ENCODE measurements at places on chromosomes 6 and 20.

- DNase-seq, result no peak
Observed at GRCh38 chr20:63502671-63503172, 3.8 kb upstream of the EEF1A2 start.

DNA sequence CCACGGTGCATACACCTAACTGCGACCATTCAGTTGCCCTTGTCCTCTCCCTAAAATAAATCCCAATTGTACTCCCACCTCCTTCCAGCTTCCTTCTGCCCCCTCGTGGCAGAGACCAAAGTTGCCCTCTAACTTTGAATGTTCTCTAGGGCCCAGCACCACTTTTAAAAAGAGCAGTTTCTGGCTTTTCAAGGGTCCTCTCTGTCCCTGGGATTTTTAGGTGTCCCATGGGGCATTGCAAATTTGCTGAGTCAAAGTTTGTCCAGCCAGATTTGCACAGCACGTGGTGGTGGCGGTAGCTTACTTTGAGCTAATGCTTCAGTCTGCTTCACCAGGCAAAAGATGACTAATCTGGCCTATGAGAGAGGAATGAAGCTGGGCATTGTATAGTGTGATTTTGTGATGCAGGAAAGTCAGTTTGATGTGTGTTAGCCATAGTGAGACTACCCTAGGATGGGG lies 100.2 kb downstream of the PERP start:
- no peak for DNase-seq

GRCh38 chr6:25103603-25104002 lies 167.8 kb upstream of the RIPOR2 start:
- DNase-seq, result no peak

- DNase-seq, result no peak
Observed at GRCh38 chr20:7196481-7196880, 429.0 kb downstream of the BMP2 start.

GRCh38 chr6:160029525-160029924 lies 60.6 kb downstream of the IGF2R start:
- DNase-seq, result no peak

DNA sequence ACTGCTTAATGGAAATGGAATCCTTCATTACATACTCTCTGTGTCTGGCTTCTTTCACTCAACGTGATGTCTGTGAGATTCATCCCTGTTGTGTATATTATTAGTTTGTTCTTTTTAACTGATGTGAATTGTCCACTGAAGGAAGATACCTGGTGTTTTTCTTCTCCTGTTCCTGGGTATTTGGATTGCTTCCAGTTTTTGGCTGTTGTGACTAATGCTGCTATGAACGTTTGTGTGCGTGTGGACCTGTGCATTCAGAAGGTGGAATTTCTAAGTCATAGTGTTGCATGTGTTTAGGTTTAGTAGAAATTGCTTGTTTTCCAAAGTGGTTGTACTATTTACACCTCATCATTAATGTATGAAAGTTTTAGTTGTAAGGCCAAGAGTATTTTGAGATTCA lies 3.8 kb downstream of the TULP4 start:
- no peak for DNase-seq

DNA sequence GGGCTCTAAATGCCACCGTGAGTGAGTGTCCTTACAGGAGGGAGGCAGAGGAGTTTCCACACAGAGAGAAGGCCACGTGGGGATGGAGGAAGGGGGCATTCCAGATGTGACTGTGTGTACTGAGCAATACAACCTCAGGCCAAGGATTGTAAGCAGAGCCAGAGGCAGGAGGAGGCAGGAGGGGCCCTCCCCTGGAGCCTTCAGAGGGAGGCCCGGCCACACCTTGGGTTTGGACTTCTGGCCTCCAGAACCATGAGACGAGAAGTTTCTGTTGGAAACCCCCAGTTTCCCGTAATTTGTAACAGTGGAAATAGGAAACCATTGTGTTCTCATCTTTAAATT lies 9.3 kb upstream of the KIF25 start:
- DNase-seq, result no peak

GRCh38 chr6:5423251-5423650 lies 161.9 kb downstream of the FARS2 start:
- DNase-seq, result no peak

GRCh38 chr6:107532706-107533105 lies 42.8 kb downstream of the SOBP start:
- DNase-seq, result no peak

DNA sequence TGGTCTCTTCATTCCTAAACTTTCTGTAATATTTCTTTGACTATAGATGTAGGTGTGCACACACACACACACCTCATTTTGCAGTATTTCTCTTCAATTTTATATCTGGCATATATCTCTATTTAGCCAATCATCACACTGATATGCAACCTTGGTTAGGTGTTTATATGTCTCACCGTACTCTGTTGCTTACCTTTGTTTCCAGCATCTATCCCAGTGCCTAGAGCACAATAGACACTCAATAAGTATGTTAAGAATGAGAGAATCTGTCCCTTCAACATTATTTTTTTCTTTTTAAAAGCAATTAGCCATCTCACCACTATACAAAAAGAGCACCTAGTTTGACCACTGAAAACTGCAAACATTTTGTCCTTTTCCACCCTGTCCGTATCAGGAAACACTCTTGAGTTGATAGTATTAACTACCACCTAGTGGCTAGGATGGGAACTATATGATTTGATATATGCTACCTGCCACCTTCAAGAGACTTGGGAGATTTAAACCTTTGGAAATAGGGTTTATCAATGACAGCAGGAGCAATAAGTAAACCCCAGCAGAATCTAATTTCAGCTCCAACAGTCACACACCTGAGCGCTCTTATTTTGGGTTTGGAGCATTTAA lies 48.7 kb upstream of the RSPO3 start:
- no peak for DNase-seq

GRCh38 chr6:48243071-48243470 lies 132.1 kb upstream of the PTCHD4 start:
- DNase-seq, result no peak

DNA sequence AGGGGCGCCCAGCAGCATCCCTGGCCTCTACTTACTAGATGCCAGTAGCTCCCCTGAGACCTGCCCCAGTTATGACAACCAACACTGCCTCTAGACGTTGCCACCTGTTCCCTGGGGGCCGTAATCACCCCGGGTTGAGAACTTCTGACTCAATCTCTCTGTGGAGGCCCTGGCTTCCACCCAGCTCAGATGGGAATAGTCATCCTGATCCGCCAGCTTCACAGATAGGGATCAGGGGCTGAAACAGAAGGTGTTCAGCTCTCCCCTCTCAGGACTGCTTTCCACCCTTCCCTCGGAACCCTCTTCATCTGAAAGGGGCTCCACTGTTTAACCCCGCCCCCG lies 3.3 kb downstream of the CAPN11 start:
- DNase-seq, result no peak

GRCh38 chr20:46709459-46710152 lies at the start of gene SLC2A10:
Gene SLC2A10 (plus strand): TSS chr20:46709649. CDS start chr20:46709737, 88 bp downstream.
- DNase-seq, result peak; percentile 65

DNA sequence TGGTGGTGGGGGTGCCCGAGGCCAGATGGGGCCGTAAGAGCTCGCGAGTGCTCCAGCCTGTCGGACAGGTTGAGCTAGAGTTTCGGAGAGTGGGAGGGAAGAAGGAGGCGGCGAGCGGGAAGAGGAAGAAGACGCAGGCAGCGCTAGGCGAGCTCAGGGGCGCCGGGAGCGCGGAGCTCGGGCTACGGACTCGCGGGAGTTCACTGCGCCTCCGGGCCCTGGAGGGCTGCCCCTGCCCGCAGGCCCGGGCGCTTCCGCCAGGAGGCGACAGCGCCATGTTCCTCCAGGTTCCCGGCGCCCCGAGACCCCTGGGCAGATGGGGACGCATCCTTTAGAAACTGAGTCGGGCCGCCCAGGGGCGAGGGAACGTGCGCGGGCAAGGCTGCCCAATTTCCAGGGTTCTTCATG lies 984 bp downstream of the TFAP2C start:
- peak; percentile 69 for DNase-seq

- no peak for DNase-seq
Observed at GRCh38 chr6:14321992-14322772, 204.6 kb downstream of the CD83 start.

DNA sequence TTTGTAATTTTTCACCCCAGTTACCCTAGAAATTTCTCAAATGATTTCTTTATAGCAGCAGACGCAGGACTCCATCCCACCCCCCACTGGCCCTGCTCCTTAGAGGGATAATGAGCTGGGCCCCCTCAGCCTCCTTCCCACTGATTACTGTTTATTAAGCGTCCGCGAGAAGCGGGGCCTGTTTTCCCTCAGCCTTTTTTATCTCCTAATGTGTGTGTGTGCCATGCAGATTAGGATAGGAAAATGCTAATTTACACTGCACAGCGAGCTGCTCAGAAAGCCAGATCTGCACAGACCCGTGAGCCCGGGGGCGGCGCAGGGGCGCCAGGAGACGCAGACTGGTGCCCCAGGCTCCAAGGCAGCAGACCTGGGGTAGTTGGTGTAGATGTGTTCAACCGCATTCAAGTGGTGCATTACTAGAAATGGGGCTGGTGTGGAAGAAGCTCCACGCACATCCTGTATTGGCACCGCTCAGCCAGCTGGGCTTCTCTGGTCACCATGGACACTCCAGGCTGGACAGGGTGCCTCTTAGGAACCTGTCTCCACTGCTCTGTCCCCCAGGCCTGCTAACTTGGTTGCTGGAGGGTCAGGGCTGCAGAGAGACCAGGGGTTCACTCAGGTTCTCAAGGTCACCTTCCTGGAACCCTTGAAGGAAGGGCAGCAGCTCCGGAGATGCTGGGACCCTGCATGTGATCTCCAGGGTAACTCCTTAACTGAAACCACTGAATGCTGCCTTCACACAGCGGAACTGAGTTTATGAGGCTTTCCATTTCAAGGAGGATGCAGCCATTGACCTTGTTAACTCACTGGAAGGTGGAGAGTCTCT lies 256.3 kb downstream of the ERMARD start:
- DNase-seq, result no peak

GRCh38 chr6:168794491-168794890 lies 353.5 kb downstream of the SMOC2 start:
- DNase-seq, result no peak

DNA sequence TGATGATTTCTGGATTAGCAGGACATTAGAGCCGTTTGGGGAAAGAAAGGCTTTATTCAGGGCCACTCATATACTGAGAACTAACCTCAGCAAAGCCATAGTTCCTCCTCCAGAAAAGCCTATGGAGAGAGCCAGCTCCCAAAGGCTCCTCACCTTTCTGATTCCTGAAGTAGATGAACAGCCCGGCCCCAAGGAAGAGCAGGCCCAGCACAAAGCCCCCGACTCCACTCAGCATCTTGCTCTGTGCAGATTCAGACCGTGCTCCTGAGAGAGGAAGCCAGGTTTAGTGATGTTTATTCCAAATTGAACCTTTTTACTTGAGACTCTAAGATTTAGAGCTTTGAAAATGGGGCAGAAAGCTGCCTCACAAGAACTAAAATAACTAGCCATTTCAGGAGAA lies 9.1 kb downstream of the HLA-DRB1 start:
- DNase-seq, result no peak

GRCh38 chr6:25596928-25597818 lies 54.8 kb upstream of the SCGN start:
- DNase-seq, result no peak

DNA sequence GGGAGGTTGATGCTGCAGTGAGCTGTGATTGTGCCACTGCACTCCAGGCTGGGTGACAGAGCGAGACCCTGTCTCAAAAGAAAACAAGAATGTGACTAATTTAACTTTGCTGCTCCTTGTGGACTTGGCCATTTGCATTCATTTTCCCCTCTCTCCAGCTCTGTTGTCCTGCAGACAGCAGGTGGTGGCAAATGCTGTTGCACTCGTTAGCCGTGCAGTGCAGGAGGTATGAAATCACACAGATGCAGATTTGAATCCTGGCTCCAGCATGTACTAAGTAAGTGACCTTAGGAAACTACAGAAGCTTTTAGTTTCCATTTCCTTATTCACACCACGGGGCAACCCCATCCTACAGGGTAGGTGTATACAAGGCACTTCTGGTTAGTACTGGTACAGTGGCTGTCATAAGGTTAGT lies 9.6 kb upstream of the BEND3 start:
- no peak for DNase-seq

- DNase-seq, result no peak
Observed at GRCh38 chr6:168130697-168131371, 51.8 kb upstream of the FRMD1 start.

- no peak for DNase-seq
Observed at GRCh38 chr6:68326762-68327161, 308.3 kb upstream of the ADGRB3 start.

DNA sequence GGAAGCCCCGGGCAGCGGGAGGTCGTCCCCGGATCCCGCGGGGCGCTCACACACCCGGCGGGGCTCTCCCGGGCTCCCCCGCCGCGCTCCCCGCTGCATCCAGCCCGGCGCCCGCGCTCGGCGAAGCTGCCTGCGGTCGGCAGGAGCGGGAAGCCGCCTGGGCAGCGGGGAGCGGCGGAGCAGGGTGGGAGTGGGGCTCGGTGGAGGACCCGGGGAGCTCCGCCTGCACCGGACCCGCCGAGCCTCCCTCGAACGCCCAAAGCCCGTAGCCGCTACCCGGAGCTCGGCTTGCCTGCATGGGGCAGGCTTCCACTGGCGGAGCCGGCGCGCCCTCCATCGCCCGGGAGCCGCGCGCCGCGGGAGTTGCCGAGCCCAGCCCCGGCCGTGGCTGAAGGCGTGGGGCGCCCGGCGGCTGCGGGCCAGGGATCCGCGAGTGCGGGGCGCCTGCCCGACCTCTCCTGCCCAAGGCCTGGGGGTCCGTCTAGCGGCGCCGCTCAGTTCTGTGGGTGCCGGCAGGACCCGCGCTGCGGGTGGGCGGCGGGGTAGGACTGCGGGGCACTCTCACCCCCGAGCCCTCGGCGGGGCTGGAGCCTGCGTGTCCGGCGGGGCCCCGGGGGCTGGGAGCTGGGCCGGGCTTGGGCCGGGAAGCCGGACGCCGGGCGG lies 671 bp downstream of the CDH4 start:
- DNase-seq, result peak; percentile 23

DNA sequence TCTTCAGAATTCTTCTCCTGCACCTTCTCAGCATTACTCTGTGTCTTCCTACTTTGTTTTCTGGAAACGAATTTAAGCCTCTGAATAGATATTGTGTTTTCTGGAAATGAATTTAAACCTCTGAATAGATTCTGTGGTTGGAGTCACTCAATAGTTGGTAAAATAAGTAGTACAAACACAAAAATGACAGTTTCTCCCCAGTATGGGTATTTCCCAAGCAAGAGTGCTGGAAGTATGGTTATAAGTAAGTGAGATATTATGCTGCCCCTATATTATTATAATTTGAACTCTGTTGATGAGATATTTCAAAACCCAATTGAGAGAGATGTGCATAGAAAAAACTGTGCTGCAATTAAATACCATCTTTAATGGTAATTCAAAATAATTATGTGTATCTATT lies 94.9 kb downstream of the TINAG start:
- no peak for DNase-seq

DNA sequence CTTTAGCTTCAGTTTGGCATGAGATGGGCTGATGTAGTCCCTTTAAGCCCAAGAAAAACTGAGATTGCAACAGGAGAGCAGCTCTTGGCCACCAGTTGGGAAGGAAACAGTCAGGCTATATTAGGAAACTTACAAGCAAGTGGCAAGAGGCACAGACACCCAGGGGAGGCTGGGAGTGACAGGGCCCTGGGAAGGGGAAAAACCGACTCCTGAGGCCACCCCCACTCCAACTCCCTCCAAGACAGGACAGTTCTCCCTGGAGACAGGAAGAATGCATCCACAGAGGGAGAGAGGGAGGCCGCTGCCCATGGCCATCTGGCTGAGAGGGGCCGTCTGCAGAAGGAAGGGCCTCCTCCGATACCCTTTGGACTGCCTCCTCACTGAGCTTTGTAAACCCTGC lies 20.5 kb downstream of the JPH2 start:
- no peak for DNase-seq

Measured in neural crest cell (in vitro differentiated cells).